ENCODE measurements at places on chromosomes 1 and 21.
A peak's percentile ranks its signal among the peaks of the same experiment; 100 is the strongest.

DNA sequence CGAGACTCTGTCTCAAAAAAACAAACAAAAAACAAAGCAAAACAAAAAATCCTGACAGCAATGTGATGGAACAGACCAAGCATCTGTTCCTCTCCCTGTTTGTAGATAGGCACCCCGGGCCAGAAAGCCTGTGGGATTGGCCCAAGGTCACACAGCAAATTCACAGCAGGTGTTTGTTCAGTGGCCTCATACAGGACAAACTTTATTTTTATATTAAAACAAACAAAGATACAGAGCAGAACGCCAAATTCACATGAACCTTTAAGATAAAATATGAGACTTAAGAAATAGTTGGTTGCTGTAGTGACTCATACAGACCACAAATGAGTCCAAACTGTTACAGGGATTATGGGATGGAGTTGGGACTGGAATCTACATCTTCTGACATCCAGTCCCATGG is 2.3 kb upstream of the CELA2A start:
- DNase-seq: no peak

DNA sequence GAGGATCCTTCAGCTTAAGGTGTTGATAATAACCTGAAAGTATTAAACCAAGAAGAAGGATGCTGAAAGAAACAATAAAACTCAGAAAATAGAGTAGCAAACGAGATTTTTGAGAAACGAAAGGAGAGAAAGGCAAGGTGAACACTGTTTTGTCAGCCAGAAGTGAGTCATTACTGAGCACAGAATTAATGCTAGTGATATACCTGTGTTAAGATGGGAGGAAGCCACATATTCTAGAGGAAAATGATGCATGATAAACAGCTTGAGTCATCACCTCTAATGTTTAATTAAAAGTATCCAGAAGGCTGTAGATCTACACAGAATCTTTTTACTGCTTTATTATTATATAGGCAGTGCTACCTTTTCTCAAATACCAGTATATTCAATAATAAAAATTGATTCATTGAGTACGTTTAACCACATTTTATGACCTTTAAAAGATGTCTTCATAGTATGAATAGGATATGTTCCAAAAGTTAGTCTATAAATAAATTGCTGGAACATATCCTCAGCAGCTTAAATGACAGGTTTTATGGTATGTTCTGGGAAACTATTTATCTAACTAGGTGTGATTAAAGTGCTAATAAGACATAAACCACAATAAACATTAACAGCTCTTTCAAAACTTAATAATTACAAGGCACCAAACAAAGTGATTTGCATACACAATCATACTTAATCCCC is 10.3 kb downstream of the SH3GLB1 start:
- no peak for DNase-seq

GRCh38 chr1:240946926-240947325 is 335.0 kb upstream of the GREM2 start:
- no peak for DNase-seq

GRCh38 chr1:153533689-153534201 is 2.0 kb downstream of the S100A6 start:
- peak; percentile 44 for DNase-seq

GRCh38 chr1:54882519-54882918 is 4.5 kb downstream of the DHCR24 start:
- DNase-seq: no peak

DNA sequence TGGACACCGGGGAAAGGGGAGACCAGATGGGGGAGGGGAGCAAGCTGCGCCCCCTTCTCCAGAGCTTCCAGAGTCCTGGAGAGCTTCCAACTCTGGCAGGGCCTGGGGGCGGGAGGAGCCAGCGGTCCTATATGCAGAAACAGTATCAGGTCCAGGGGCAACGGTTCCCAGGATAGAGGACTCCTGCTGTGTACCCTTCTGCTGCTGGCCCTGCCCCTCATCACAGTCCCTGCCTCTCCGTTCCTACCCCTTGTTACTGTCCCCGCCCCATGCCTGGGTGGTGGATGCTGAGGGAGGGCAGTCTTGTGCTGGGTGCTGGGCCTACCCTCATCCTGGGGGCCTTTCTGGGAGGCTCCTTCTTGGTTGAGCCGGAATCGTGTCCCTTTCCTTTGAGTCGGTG is 19.2 kb upstream of the PEX10 start:
- no peak for DNase-seq

All from hematopoietic multipotent progenitor cell treated with erythropoietin and hydrocortisone succinate and interleukin-3 and kit ligand, for 17 days (in vitro differentiated cells).